HAP-1 (cell line): ENCODE measurements at places on chromosomes 2 and 18.

DNA sequence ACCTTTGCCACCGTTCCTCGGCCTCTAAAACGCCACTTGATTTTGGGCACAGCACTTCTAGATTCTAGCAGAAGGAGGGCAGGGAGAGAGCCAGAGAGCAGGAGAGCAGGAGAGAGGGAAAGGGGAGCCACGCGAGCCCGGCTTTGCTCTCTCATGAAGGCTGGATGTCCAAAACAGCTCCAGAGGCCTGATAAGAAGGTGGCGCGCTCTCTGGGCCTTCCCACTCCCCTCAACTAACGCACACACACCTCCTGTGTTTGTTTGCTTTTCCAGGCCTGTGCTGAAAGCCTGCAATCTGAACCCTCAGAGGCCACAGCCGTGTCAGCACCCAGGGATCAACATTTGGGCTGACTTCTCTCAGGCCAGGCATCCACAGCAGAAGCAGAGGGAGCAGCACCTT is 184.8 kb upstream of the SOX11 start:
- no peak for DNase-seq

GRCh38 chr2:154836632-154837031 is 138.1 kb downstream of the KCNJ3 start:
- DNase-seq, result no peak

GRCh38 chr2:25197336-25198208 is 29.2 kb upstream of the POMC start:
- DNase-seq, result peak; percentile 32

GRCh38 chr2:219769090-219769910 is 141.9 kb downstream of the SLC4A3 start:
- DNase-seq, result no peak

- DNase-seq, result no peak
These were observed 68.8 kb upstream of the SMAD7 start for GRCh38 chr18:49019446-49020045.

DNA sequence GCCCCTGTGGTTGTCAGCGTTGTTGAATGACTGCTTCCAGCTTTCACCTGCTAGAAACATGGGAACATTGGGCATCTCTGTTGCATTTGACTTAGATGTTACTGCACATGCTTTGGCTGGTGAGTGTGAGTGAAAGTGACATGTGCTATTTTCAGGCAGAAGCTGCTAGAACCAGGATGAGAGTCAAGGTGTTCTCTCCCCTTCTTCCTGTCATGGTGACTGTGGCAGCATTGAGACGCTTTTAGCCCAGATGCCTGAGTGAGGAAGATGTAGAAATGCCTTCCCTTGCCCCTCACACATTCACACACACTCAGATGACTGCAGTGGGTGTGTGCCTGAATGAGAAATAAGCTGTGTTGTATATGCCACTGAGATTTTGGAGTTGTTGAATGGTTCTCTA is 220.2 kb downstream of the PTPRM start:
- no peak for DNase-seq

DNA sequence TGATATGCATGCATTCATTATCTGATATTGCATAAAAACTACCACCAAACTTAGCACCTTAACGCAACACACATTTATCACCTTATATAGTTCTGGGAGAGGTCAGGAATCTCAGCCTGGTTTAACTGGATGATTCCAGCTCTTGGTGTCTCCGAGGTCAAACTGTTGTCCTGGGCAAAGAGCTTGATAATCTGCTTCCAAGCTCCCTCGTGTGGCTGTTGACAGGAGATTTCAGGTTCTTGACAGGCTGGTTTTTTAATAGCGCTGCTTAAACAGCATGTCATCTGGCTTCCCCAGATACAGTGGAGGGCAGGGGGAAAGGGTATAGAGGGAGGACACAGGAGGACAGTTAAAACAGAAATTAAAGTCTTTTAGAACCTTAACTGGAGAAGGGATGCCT is 785.0 kb downstream of the CNTNAP5 start:
- no peak for DNase-seq

DNA sequence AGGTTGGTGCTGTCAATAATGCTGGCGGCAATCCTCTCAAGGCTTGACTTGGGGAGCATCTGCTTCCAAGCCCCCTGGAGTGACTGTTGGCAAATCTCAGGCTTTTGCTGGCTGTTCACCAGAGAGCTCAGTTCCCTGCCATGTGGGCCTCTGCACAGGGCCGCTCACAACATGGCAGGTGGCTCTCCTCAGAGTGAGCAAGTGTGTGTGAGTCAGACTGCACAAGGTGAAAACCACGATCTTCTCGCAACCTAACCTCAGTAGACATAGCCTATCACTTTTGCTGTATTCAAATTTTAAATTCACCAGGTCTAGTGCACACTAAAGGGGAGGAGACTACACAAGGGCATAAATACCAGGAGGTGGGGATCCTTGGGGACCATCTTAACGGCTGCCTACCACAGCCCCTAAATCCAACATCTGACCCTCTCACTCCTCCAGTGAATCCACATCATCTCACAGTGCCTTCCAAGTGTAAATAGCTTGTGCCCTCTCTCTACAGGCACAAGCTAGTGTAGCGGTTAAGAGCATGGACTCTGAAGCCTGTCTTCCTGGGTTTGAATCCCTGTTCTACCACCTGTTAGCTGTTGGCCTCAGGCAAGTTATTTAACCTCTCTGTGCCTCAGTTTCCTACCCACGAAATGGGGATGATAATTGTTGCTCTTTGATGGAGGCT is 187.7 kb upstream of the CXCR4 start:
- DNase-seq, result no peak

GRCh38 chr18:3061581-3062312 is 48.8 kb upstream of the LPIN2 start:
- DNase-seq, result no peak

GRCh38 chr18:79067611-79068010 is 1.6 kb upstream of the ATP9B start:
- no peak for DNase-seq

DNA sequence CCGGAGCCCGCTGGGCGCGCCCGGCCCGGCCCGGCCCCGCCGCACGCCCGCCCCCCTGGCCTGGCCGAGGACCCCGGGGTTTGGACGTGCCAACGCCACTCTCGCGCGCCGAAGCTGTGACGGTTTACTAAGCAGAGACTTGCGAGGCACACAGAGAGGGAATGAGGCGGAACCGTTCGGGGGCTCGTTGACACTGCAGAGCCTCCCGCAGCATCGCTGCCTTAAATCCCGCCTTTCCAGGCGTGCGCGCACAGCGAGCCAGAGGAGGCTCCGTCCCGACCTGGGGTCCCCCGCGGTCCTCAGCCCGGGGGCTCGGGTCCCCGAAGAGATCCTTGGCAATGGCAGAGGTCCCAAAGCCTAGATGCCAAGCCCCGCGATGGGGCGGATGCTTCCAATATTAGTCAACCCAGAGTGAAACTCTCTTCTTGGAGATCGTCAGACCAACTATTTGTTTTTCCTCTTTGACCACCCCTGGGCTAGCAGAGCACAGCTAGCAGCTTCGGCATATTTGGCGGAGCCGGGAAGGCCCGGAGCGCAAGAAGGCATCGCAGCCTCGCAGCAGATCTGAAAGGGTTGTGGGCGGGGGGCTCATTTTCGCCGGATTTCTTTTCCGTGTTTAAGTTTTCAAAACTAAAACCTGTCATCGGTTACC is at the start of gene ZNF385B:
Gene ZNF385B (minus strand): TSS at position 197 of the 652 bp plus-strand sequence.
- peak; percentile 29 for DNase-seq

DNA sequence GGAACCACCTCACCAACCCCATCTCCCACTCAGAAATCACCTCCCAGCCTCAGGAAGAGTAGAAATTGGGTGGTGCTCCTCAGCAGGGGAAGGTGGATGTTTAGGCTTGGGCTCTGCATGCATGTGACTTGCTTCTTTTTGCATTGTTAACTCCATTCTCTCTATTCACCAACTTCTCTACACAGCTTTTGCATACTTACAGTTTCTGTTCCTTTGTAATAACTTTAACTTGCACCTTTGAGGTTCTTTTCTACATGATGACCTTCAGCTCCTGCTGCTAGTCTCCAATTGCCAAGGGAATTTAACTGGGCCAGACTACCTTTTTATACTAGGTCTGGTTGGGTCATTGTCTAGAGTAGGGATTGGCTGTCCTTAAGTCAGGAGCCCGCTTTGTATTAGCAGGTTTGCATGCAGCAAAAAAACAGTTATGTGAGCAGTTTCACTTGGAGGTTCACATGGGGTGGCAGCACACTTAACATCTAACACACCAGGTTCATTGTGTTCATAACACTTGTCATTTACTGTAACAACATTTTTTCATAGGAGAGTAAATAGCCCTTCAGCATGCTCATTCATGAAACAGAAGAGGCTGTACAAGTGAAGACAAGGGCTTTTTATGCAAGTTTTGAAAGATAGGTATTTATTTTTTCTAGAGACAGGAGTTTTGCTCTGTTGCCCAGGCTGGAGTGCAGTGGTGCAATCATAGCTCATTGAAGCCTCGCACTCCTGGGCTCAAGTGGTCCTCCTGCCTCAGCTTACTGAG is 12.0 kb downstream of the MRPL35 start:
- no peak for DNase-seq

- DNase-seq, result no peak
These were observed 15.6 kb upstream of the PPP1CB start for GRCh38 chr2:28736034-28736433.

GRCh38 chr18:34873986-34874580 is 164.0 kb downstream of the DTNA start:
- no peak for DNase-seq

DNA sequence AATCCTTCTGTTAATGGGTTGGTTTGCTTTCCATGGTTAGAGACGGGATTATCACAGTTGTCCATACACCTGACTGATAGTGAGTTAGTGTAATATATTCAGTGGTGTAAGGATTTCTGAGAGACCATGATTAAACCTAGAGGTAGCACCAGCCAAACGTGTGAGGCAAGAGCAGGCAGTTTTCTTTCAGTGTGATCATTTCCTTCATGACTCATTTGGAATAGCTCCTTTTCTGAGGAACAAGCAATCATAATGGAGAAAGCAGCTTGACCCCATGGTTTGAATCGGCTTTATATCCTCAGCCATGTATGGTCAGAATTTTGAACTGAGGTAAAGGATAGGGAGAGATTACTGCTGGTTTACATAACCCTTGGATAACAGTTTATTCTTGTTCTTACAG is 2.9 kb downstream of the MXD1 start:
- no peak for DNase-seq

GRCh38 chr18:11874676-11875075 is 23.5 kb downstream of the CHMP1B start:
- no peak for DNase-seq

DNA sequence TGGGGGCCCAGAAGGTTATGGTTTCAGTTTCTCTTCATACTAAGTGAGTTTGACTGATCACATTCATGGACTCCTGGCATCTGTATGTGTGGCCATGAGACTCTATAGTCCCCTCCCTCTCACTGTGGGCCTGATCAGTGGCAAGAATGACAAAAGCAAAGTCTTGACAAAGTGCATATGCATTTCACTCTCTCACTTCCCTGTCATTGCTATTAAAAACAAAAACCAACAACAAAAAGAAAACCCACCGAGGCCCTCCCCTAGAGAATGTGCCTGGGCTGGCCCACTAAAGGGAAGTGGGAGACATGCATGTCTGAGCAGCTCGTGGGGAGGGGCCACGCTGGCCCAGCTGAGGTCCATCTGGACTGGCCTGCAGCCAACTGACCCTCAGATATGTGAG is 600.1 kb upstream of the RAB6C start:
- no peak for DNase-seq

GRCh38 chr2:37105150-37105549 is 20.8 kb downstream of the GPATCH11 start:
- DNase-seq, result no peak

DNA sequence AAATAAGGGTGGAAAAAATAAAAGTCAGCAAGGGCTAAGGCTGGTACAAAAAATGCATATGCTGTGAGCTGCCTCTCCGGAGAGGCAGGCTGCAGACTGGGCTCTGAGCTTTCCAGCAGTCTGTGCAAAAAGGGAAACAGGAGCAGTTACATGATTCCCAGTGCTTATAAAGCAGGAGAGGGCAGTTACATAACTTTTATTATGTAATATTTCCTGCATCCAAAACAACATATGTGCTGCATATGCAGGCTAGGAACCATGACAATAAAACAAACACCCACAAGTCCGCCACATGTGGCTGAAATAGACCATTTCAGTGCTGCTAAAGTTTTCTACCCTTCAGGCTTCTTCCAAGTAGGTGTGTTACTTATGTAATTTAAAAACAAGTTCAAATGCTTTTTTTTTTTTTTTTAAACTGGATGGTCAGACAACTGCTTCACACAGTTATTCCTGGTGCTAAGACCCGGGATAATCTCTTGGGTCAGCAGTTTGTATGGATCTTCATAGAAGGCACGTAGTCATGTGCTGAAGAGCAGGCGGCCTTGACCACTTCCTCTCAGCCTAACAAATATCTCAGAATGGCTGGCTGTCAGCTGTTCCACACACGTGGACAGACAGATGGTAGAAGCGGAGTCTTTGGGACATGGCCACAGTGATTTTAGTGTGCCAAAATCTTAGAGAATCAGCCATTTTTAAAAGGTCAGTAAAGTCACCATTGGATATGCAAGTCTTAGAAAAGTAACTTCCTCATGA is 43.5 kb downstream of the ARMC9 start:
- DNase-seq, result no peak

DNA sequence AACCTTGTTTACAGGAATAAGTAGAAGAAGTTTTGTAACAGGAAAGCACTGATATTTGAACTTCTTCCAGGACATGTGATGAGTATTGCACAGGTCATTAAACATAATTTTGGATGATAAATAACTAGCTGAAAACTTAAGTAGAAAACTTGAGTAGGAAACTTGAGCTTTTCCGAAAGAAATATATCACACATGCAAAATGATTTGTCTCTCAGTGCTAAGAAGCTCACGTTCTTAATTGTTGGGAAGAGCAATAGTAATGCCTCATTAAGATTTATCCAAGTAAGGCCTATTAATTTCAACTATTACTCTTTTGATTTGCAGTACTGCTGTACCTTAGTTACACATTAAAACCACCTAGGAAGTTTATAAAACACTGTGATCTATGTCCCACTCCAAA is 1921.9 kb upstream of the LRRTM1 start:
- no peak for DNase-seq

DNA sequence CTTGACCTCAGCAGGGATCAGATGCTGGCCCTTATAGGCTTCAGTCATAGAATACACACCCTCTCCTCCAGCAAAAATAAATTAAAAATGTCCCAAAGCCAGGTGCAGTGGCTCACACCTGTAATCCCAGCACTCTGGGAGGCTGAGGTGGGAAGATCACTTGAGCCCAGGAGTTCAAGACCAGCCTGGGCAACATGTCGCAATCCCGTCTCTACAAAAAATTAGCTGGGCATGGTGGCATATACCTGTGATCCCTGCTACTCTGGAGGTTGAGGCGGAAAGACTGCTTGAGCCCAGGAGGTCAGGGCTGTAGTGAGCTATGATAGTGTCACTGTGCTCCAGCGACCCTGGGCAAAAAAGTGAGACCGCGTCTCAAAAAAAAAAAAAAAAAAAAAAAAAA is 4.8 kb downstream of the ITPRIPL1 start:
- DNase-seq, result no peak

GRCh38 chr2:105610576-105611332 is 134.0 kb upstream of the NCK2 start:
- DNase-seq, result no peak
